ENCODE measurements at places on chromosomes 6 and 20.

DNA sequence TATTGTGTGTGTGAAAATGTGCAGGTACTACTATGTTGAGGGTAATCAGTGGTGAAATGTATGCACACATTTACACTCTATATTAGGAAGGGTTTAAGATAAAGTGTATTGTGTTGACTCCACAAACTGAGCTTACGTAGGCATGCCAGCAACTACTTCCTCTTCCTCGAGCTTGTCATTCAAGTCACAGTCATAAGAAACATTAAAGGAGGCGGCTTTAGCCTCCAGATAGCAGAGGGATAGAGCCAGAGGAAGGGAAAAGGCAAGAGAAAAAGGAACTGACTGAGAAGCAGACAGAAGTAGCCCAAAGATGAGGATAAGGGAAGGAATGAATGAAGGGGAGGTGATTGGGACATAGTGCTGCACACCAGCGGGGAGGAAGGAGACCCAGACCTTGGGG lies 55.2 kb downstream of the SMLR1 start:
- DNase-seq = no peak

DNA sequence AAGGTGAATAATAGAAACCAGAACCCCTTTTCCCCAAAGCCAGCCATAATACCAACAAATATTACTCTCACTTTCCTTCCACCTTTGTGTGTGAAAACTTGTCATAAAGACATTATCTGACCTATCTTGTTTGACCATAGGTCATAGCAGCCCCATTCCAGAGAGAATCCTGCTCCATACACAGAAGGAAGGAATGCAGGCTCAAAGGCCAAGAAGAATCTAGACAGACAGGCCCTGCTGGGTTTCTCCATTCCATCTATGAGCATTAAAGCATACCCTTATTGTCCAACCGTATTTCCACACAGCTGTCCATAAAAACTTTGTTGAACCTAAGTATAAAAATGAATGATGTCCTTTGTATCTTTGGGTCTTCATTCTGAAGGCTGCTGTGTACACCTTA lies 40.7 kb upstream of the KCNK5 start:
- peak; percentile 10 for DNase-seq

DNA sequence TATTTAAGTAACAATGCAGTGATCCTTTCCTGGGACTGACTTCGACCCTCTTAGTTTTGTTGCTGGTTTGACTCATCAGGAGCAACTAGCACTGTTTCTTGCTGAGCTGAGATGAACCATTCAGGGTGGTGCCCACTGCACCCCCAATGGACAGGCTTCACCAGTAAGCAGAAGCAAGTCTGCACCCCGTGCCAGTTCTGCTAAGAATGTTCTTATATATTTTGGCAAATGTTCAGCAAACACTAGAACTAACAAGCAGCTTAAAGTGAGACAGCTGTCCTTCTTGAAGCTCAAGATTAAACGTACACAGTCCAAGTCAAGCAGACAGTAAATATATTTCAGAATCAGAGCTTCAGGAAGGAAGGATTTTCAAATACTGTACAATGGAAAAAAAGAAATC lies 561.3 kb upstream of the CDH4 start:
- peak; percentile 1 for DNase-seq

DNA sequence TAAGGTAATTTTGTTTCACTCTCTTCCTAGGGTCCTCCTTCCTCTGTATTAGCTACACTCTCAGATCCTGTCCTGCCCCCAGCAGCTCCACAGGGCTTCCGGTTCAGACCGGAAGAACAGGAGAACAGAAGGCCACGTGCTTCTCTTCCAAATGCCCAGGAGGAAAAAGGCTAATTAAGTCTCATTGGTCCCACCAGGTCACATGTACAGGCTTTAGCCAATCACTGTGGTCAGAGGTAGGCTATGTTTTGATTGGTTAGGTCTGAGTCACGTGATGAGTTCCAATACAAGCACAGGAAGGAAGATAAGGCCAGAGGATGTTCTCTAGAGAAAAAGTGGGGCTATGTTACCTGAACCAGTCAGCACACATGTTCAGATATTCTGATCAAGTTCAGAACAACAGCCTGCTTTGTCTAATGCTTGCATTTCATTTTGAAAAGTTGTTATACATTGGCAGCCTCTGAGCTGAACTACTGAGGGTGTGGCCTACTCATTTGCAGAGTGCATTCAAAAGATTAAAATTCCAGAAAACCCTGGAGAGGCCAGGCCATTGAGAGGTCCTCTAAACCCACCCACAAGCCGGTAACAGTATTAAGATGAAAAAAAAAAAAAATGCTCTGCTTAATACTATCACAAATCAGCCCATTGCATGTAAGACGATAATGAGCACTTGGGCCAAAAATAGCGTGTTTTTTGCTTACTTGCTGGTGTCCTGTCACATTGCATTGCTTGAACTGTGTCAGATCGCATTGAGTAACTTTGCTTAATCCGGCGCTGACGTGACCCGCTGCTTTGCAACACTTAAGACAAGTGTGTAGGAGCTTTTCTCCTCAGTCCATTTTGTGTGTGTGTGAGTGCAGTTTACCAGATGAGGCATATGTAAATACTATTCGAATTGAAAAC lies 170.3 kb downstream of the TSHZ2 start:
- DNase-seq = no peak

DNA sequence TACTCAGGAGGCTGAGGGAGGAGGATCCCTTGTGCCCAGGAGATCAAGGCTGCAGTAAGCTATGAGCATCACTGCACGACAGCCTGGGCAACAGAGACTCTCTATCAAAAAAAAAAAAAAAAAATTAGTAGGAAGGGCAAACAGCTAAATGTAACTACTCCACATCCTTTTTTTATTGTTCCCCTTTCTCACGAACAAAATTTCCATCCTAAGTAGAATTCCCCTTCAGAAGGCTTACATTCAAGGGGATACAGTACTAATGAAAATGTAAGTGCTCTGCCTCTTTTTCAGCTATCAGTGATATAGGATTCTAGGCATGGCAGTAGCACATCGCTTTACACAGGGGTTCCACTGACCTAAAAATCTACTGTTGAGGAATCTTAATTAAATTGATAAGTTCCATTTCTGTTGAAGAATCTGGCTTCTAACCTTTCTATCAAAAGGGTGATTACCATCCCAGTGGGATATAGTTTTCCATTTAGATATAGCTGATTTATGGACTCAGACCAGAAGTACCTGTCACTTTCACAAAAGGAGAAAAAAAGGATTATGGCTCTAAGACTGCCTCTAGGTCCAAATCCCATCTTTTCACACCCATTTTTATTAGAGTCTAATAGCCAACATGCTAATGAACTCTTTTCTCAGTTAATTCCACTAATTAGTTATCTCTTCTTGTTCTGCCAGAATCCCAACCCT lies 2.6 kb downstream of the B4GALT5 start:
- DNase-seq = no peak

- no peak for DNase-seq
Observed at GRCh38 chr6:44722736-44723135, 335.2 kb downstream of the CDC5L start.

- DNase-seq = no peak
Observed at GRCh38 chr20:37426106-37426505, 80.2 kb downstream of the SRC start.

DNA sequence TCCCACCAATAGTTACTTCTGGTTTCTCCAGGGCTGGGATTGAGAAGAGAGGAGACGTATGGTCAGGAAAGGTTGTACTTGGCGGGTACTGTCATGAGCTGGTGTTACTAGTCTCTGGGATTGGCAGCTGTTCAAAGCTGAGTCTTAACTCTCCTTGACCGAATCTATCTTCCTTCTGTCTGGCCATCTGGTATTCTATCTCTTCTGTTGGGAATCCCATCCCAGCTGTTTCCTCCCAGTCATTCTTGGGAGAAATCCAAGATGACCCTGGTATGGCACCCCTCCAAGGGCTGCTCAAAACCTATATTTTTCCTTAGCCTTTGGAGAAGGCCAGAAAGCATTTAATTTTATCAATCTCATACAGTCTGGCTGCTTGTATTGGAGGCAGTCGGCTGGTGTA lies 287.0 kb upstream of the CHD6 start:
- no peak for DNase-seq

GRCh38 chr6:14467591-14467990 lies 350.0 kb downstream of the CD83 start:
- DNase-seq = no peak

DNA sequence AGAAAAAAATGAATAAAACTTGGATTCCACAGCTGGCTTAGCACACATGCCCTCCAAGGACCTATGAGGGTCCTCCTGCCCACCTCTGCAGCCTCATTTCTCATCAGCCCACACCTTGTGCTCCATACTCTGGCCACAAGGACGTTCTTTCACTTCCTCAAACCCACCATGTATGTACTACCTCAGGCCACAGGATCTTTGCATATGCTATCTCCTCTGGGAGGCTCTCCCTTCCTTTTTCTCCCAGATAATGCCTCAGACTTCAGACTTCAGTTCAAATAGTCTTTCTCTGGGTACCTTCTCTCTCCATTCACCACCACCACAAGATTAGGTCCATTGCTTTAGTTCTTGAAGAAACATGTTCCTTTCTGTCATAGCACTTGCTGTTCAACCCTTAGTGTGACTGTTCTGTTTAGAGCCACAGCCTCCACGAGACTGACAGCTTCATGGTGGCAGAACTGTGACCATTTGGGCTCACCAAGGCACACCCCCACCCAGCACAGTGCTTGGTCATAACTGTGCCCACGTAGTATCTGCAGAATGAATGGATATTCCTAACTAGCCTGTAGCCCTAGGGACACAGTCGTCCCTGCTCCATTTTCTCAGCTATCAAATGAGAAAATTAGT lies 146.7 kb upstream of the LRFN2 start:
- no peak for DNase-seq

GRCh38 chr6:130935978-130936377 lies 108.8 kb downstream of the SMLR1 start:
- peak; percentile 39 for DNase-seq

GRCh38 chr6:18269253-18269652 lies 4.9 kb upstream of the DEK start:
- no peak for DNase-seq

DNA sequence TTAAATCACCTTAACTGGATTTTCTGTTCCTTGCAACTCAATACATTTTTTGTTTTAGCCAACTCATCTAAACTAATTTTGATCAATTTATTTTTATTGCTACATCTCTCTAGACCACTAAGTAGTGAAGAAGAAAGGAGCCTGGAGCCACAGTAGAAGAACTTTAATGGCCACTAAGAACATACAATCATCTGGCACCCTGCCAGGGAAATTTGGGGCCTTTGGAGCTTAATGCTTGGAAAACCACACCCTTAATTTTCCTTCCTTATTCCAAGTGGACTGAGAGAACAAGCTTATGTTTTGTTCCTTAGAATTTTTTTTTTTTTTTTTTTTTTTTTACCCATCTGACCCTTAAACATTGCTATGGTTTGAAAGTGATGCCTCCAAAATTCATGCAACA lies 12.0 kb upstream of the GMDS start:
- DNase-seq = no peak

GRCh38 chr6:67000121-67000520 lies 1293.1 kb upstream of the EYS start:
- DNase-seq = no peak
